Mesenchymal stem cell (in vitro differentiated cells and primary cell): ENCODE measurements at places on chromosomes 1 and 21.

- no peak for DNase-seq
Observed at GRCh38 chr1:23159963-23160877, 8.4 kb downstream of the LUZP1 start.

DNA sequence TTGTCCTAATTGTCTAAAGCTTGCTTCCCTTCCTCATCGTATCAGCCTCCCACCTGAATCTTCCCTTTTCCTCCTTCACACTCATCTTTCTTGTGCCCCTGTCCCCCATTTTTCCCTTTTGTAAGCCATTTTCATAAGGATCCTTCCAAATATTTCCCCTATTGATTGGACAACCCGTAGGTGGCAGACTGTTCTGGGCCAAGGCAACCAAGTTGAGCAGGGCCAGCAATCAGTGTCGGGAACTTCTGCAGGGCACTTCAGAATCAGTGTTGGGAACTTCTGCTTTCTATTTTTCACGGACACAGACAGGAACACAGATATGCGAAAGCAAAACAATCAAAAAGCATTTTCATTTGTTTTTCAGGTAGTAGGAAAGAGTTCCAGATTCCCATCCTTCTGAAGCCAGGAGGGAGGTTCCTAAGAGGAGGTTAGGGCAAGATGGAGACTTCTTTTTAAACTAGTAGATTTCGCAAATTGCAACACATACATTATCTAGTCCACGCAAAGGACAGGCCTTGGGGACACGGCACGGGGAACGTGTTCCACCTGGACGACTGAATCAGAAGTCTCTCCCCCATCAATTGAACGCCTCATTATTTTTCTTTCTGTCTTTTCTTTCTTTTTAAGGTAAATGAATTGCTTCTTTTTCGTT, 691 bp upstream of the MPZL1 start:
- DNase-seq: peak; percentile 66

DNA sequence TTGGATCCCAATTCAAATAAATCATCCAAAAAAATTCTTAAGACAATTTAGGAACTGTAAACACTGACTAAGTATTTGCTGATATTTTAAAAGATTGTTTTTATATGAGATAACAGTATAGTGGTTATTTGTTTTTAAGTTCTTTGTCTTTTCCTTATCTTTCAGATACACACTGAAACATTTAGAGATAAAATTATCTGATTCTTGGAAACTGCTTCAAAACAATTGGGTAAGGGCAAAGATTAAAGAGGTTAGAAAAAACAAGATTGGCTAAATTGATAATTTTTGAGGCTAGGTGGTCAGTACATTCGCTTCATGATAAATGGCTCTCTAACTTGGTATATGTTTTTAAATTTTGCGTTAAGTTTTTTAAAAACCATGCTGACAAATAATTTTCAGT, 117.3 kb downstream of the PSMG1 start:
- DNase-seq: no peak

GRCh38 chr1:104467590-104467989, 717.9 kb downstream of the AMY1C start:
- DNase-seq: no peak

DNA sequence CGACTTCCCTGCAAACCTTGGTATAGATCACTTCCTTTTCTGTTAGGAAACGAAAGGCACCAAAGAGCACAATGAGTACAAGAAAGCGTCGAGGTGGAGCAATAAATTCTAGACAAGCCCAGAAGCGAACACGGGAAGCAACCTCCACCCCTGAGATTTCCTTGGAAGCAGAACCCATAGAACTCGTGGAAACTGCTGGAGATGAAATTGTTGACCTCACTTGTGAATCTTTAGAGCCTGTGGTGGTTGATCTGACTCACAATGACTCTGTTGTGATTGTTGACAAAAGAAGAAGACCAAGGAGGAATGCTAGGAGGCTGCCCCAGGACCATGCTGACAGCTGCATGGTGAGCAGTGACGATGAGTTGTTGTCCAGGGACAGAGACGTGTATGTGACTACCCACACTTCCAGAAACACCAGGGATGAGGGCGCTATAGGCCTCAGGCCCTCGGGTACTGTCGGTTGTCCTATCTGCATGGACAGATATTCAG, 18.5 kb downstream of the FAM89A start:
- peak; percentile 92 for DNase-seq

DNA sequence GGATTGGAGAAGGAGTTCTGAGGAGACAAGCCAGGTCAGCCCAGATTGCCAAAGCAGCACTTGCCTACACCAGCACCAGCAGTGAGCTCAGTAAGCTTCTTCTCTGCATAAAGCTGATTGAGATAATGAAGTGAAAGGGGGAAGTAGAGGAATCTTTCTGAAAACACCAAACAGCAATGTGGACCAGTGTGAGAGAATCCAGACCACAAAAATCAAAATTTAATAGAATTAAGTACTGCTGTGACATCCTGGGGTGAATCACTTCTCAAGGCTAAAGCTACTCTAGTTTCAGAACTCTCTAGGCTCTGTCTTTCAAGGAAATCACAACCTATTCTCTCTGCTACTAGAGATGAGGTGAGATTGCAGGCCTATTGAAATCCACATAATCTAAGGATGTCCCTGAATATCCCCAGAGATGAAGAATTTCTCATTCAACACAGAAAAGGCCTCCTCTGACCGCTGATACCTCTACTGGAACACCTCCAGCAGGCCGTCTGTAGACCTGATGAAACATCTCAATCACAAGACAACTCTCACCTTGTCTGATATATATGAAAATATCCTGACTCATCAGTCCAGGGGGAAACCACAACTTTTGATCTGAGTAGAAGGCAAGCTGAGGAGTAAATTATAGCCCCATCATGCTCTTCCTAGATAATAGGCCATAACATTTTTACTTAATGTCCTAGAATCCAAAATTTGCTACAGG, at the start of gene FCRL4:
Gene FCRL4, minus strand, starts transcription at position 127 of the 709 bp plus-strand sequence. CDS start 141 bp downstream, outside the sequence.
- no peak for DNase-seq

DNA sequence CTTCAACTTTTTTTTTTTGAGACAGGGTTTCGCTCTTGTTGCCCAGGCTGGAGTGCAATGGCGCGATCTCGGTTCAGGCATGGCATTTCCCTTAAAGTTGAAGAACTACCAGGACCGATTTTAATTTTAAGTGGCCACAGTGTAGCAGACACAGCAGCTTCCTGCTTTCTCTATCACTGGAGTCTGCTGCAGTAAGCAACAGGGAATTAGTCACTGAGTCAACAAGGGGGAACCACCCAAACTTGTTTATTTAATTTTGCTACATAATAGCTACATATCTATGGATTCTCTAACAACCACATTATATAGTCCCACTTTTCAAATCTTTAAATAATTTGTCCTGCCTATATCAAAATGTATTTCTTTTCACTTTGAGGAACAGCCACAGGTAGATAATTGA, 12.5 kb upstream of the TNNI3K start:
- no peak for DNase-seq

- peak; percentile 25 for DNase-seq
Observed at GRCh38 chr1:102588536-102588935, 519.8 kb downstream of the COL11A1 start.

DNA sequence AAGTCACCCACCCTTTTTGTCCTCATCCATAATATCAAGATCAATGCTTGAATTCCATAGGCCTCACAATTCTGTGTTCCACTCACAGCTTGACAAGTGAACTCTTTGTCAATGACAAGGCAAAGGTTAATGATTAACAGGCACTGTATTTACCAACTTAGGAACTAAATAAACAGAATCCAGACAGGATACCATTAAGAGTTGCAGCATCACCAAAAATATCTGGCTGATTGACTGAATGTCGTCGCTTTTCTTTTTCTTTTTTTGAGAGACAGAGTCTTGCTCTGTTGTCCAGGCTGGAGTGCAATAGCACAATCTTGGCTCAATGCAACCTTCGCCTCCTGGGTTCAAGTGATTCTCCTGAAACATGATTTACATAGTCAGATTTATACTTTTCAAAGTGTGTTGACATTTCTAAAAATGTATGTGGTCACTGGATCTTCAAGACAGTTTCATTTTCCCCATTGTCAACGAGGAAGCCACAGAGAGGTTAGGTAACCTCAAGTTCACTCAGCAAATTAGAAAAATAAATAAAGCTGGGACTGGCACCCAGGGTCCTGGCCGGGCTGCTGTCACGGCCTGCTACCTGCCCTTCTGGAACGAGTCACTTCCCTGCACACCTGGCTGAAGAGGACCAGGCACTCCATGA, 81.0 kb downstream of the PDE9A start:
- DNase-seq: no peak

DNA sequence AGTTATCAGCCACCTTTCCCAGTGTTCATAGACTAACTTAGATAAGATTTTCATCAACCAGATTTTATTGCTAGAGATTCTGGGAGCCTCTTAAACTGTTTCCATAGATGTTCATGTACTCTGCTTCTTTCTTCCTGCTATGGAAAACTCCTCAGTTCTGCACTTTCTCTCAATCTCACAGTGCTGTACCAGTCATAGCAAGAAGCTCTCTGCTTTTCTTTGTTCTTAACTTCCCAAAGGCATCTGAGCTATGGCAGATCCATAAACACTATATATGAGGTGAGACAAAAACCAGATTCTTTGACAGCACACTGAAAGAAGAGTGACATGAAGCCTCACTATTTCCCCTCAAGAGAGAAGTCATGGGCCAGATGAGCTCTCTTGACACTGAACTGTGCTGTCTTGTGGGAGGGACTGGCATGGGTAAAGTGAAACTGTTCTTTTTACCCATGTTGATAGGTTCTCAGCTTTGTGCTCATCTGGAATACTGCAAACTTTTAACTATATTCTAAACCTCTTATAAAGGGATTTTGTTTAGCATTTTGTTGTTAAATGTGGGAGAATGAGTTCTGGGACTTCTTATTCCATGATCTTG, 64.2 kb upstream of the LYPLAL1 start:
- no peak for DNase-seq
